ENCODE measurements at places on chromosomes 5 and 9.

- DNase-seq: no peak
These were observed 41.7 kb downstream of the TMEM161B start for GRCh38 chr5:88226881-88227450.

- no peak for DNase-seq
These were observed 86.9 kb downstream of the BASP1 start for GRCh38 chr5:17304282-17304681.

GRCh38 chr5:132136906-132137305 is 63.3 kb downstream of the CSF2 start:
- no peak for DNase-seq

DNA sequence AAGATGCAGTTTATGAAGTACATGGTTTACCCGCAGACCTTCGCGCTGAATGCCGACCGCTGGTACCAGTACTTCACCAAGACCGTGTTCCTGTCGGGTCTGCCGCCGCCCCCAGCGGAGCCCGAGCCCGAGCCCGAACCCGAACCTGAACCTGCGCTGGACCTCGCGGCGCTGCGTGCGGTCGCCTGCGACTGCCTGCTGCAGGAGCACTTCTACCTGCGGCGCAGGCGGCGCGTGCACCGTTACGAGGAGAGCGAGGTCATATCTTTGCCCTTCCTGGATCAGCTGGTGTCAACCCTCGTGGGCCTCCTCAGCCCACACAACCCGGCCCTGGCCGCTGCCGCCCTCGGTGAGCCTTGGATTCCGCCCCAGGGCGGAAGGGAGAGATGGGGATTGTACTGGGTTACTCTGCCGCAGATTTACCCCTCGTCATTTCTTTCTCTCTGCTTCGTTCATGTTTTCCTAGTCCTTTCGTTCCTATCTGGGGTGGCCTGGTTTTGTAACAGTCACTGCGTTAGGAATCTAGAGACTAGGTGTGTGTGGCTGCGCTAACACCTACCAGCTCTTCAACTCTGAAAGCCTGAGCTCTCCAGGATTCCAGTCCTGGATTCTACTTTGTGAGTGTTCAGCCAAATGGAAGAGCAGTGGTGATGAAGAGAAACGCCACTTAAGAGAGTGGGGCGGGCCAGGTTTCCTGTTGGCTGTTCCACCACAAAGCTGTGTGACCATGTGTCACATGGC is 638 bp downstream of the MRPS30 start:
- peak; percentile 57 for DNase-seq

GRCh38 chr9:69822116-69822750 is 1.6 kb downstream of the CFAP95 start:
- peak; percentile 66 for DNase-seq

GRCh38 chr9:125683486-125683885 is 23.5 kb downstream of the MAPKAP1 start:
- DNase-seq: no peak

- DNase-seq: no peak
These were observed 1892.1 kb downstream of the MAT2B start for GRCh38 chr5:165397516-165397915.

DNA sequence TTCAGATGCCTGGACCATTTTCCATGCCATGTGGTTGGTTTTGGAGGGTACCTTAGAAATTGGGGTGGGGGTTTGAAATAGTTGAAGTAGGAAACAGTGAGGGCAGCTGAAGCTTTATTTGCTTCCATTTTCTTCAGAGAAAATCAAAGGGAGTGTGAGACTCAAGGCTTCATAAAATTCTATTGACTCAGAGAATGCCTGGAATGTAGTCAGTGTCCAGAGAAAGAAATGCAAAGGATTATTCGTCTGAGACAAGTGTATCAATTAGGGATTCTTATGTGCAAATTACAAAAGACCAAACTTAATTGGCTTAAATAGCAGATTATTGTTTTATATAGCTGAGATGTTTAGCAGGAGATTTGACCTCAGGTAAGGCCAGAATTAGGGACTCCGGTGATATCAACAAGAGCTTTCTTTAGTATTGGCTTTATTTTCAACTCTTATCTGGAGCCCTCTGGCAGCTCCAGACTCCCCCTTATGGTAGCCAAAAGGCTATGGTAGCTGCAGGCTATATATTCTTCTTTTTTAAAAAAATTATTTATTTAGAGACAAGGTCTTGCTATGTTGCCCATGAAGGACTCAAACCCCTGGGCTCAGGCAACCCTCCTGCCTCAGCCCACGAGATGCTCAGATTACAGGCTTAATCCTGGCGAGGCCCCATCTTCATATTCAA is 38.9 kb downstream of the PTTG1 start:
- no peak for DNase-seq

DNA sequence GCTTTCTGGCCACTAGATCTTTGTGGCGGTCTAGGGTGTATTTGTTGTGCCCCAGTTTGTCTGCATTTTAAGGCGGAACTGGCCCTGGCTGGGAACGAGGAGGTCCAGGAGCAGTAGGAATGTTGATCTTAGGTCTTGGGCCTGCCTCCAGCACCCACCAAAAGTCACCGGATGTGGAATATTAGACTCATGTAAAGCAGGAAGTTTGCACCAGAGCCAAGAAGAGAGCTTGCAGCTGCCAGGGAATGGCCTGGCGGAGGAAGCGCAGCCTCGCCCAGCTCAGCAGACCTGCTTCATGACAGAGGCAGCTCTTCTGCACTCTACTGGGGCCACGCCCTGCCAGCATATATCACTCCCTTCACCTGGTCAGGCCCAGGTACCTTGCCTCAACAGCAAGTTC is 3.3 kb downstream of the GPX3 start:
- DNase-seq: no peak

DNA sequence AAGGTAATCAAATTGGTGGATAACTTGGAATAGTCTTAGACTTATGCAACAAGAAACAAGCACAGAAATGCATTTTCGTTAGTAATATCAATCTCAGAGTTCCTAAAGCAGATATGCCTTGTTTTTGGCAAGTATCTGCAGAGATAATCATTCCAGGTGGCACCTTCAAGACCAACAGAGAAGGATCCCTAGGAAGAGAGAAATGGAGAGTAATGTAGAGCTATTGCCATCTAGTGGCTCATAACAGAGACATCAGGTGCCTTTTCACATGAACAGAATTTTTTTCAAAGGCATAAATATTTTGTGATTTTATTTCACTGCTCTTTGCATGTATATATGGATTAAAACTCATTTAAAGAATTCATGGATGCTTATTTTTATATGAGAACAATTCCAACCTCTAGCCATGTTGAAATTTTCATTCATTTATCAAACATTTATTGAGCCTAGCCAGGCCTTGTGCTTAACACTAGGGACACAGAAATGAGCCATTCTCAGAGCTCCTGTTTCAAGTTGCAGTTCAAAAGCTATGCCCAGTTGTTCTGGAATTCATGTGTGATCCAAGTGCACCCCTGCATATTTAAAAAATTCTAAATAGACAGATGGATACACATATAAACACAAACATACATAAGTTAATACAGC is 117.5 kb upstream of the OR13F1 start:
- peak; percentile 28 for DNase-seq

GRCh38 chr9:129141066-129142041 is 30.1 kb downstream of the PTPA start:
- DNase-seq: peak; percentile 44

DNA sequence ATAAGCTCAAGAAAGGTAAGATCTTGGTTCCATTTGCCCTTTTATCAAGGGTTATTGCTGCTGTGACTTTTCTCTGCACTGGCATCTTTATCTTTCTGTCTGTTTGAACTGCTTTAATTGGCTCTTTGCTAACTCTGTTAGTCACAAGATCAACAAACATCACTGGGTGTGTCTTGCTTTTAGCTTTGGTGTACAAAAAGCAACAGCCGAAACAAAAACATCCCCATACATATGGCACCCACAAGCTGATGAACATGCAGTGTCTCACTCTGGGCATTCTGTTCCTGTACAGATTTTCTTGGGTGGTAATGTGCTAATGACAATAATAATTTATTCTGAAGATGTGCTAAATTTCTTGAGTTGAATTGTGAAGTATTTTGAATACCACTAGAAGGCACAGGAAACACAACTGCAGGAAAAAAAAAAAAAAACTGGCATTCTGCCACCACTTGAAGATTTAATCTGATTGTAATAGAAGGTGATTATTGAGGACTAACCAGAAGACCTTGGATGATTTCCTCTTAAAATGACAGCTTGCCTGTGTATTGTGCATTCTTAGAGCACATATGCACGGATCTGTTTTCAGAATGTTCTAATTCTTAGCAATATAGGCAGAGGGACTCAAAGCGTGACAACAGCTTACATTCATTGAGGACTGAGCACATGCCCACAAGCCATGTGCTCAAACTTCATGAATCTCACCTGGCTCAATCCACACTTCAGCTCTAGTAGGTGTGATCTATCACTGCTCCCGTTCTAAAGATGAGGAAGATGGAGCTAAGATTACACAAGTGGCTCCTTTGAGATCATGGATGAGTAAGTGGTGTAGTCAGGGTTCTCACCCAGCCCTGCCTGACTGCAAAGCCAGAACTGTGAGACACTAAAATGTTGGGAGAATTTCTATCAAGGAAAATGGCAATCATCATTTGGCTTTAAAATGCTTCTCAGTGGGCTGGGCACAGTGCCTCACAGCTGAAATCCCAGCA is 96.4 kb downstream of the EBF1 start:
- DNase-seq: peak; percentile 41

DNA sequence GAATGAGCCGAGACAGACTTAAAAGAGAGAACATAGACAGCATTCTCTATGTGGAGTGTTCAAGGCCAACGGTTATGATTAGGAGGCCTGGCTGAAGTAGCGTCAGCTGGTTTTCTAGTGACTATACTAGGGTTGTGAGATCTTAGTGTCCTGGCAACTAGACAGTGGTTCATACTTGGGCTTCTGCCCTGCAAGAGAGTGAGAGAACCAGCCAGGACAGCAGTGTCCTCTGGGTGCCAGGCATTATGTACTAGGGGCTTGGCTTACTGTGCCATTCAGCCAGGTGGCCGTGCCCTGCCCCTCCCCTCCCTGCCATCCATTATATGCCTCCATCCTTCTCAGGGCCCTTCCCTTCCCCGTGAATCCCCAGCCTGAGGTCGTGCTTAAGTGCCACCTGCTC is 56.8 kb downstream of the TRIO start:
- no peak for DNase-seq

DNA sequence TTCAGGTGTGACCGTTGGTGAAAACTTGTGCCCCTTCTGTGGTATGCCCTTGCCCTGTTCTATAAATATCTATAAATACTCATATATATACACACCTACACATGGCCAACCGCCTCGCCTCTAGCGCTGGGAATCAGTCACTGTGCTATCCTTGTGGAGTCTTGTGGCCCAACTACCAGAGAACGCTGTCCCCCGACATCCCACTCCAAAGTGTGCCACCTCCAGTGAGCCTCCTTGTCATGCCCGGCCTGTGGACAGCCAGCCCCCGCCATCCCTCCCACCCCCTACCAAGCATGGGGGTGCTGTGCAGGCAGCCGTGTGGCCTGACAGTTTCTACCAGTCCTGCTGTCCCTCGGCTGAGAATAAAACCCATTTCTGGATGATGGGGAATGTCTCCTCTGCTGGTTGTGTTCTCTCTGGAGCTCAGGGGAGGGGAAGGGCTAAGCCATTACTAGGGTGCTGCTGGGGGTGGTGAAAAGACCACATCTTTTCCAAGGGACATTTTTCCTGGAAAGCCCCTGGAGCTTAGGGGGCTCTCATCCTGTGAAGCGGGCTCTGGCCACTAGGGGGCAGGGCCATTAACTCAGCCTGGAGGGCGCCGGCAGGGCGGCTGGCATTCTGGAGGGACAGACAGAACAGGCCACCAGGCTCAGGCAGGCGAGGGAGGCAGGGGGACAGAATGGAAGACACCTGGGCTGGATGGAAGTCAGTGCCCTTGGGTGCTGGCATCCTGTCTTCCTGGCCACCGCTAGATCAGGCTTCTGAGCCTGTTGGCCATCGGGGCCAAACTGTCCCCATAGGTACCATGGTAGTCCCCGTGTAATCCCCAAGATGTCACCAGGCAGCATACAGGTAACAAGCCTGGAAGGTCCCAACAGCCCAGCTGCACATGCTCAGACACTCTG is 20.7 kb downstream of the GOLGA2 start:
- peak; percentile 69 for DNase-seq

DNA sequence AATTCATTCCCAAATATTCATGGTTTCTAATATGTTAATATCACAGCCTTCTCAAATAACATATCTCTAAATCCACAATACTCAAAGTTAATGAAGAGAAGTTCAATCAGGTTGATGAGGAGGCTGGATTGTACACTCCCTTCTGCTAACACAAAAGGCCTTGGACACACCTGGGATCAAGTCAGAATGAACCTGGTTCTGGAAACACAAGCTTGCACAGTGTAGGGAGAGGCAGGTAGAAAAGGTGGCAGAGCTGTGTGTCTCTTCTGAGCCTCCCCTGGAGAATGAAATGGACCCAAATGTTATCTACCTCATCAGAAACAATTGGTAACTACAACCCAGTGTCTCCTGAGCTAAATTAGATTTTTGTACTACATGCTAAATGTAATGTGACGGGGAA is 40.7 kb upstream of the FBP1 start:
- DNase-seq: no peak

DNA sequence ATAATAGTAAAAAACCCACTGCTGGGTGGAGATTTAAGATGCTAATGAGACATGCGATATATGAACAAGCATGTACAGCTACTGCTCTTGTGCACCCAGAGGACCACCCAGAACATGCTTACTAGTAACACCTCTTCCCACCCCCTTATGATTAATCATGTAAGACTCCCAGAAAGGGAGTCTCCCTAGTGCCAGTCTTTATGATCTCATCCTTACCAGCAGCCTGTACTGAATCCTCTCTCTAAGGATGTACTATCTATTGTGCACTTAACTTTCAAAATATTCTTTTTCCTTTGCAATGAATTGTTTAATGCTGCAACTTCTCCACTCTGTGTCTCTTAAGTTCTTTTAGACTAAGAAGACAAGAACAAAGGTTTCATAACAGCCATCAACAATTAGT is 9.1 kb upstream of the MAT2B start:
- no peak for DNase-seq

DNA sequence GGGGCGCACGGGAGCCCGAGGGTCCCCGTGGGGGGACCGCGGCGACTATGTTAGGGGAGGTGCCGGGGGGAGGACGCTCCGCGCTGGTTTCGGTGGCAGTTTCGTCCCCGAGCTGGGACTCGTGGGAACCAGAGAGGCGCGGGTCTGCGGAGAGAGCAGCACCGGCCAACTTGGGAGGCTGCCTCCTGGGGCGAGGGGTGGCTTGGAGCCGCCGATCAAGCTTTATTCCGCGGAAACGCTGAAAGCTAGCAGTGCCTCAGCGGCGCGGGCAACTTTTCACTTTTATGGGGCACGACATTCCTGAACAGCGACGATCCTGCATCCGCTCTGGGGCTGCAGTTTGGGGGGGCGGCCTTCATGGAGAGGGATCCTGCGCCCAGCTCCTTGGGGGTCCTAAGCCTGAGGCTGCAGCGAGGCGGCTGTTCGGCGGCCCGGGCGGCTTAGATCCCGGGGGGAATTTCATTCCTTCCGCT is 369 bp downstream of the OCLN start:
- peak; percentile 65 for DNase-seq

DNA sequence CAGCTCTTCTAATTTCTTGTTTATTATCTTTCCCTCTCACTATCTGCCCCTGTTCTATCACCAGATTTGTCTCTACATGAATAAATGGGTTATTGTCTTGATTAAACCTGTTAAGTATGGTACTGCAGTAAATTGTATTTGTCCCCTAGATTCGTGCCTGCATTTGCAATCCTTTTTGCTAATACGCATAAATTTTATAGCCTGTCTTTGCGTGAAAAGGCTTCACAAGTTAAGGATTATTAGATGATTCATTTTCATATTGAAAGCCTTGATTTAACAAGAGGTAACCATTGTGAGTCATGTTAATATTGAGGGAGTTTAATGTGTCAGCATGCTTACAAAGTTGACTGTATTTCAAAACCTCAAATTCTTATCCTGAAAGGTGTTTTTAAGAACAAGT is 204.6 kb downstream of the PCSK1 start:
- DNase-seq: no peak

- DNase-seq: no peak
These were observed 98.5 kb downstream of the INSYN2B start for GRCh38 chr5:169881702-169882303.

Measured in KBM-7 (cell line).